ENCODE measurements at places on chromosomes 13 and 19.
A peak's percentile ranks its signal among the peaks of the same experiment; 100 is the strongest.

GRCh38 chr19:47429140-47429793 lies 9.9 kb upstream of the MEIS3 start:
- no peak for DNase-seq

DNA sequence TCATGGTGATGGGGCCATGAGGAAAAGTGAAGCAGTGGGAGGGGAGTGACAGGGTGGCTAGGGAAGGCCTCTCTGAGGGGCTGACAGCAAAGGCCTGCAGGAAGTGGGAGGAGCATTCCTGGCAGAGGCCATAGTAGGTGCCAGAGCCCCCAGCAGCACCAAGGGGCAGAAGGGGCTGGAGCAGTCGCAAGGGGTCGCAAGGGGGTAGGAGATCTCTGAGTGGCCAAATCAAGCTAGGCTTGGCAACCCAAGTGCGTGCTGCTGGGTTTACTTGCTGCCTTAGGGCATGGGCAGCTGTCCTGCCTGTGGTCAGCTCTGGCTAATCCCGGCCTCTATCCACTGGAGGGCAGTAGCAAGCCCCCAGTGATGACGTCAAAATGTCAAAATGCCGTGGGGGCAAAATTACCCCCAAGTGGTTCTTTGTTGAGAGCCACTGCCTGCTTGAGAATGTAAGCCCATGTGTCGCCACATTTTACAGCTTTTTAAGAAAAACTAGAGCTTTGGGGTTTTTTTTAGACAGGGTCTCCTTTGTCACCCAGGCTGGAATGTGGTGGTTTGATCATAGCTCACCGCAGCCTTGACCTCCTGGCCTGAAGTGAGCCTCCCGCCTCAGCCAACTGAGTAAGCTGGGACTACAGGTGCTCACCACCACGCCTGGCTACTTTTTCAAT lies 11.8 kb downstream of the CCDC97 start:
- peak; percentile 54 for DNase-seq

GRCh38 chr19:18415178-18415867 lies 3.9 kb upstream of the SSBP4 start:
- DNase-seq = no peak

DNA sequence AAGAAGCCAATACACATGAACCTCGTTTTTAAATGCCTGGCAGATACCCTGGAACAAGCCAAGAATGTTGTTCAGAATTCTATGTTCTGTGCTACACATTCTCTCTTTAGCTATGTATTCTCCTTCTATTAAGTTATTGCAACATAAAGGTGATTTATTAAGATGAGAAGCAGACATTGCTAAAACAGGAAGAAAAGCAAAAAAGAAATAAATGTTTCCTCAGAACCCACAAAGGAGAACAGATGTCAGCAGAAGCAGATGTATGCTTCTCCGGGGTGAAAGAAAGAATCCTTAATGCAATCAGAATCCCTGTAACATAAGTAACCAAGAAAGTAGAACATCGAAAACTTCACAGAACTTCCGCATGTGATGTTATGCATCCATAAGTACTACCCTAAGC lies 302.9 kb downstream of the DCT start:
- DNase-seq = no peak

DNA sequence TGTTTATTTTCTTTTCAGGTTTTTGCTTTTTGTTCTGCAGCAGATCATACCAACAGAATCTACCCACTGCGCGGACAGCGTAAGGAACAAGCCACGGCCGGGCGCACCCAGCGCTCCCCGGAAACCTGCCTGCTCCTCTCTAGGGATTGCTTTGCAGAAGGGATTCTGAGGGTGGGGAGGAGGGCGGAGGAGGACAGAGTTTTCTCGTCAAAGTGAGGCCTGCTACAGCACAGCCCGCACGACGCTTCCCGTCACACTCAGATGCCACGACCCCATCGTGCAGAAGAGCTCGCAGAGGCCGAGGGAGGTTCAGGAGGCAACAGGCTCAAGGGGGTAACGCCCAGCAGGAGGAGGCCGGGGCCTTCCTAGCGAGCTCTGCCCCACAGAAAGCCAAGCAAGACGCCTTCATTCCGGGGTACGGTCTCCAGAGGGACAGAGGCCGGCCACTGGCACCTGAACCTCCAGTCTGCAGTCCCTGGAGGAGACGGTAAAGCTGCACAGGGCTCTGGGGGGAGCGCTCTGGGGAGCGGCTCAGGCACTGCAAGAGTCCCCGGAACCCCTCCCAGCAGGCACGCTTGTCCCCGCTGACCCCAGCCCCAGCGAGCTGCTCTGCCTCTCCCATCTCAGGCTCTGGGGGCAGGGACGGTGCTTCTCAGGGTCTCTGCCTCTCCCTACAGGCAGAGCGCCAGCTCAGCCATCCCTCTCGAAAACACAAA lies 6.9 kb downstream of the REXO1 start:
- DNase-seq = no peak

- no peak for DNase-seq
Observed at GRCh38 chr19:16327911-16328823, 3.5 kb downstream of the KLF2 start.

DNA sequence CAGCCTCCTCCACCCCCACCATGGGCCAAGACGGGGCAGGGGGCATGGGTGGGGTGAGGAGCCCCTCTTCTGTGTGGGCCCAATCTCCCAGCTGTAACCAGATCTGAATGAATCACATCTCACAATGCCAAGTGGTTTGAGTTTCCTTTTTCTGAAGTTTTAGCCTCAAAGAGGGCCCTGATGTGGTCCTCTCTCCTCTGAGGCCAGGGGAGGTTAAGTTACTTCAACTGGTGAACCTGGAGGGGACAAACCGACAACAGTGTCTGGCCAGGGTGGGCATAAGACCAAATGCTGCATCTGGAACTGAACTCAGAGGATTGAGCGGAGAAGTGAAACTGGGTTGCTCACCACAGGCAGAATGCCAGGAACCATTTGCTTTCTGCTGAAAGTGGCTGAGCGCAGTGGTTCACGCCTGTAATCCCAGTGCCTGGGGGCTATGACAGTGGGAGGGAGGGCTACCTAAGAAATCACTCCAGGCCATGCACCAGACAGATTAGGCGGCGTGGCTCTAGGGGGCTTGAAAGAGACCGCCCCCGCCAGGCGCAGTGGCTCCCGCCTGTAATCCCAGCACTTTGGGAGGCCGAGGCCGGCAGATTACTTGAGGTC lies 15.4 kb upstream of the IRGC start:
- no peak for DNase-seq

- DNase-seq = no peak
Observed at GRCh38 chr19:55400281-55401087, 7.1 kb downstream of the UBE2S start.

- no peak for DNase-seq
Observed at GRCh38 chr19:31144075-31144870, 205.0 kb downstream of the TSHZ3 start.

DNA sequence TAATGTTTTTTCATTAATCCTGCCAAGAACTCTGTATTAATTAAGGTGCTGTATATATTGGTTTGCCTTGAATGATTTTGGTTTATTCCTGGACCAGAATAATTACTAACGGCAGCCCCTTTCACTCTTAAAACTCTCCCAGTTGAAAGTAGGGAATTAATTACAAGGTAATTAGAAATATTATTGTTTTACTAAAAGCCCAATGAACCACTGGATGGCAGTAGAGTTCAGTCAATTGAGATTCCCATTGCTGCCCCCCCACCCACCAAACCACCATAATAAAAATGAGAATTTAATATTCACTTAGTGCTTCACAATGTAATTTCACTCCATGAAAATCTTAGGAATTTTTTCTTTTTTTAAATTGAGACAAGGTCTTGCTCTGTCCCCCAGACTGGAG lies 13.7 kb downstream of the WBP4 start:
- DNase-seq = peak; percentile 52

- DNase-seq = no peak
Observed at GRCh38 chr13:93872376-93872775, 607.1 kb downstream of the DCT start.
